ENCODE measurements at places on chromosomes 4 and X.
A peak's percentile ranks its signal among the peaks of the same experiment; 100 is the strongest.

DNA sequence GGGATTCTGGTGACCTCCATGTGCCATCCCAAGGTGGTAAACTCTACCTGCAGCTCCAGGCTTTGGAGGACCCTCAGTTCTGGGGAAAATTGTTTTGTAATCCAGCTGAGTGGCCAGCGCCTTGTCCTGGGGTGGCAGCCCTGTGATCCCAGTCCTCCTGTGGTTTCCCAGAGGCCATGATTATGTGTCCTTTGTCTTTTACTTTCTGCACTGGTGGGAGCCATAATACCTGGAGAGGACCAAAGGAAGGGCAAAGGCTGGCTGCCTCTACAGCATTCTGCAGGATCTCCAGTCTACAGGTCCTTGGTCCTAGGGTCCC lies 64.0 kb downstream of the NBDY start:
- DNase-seq = no peak

DNA sequence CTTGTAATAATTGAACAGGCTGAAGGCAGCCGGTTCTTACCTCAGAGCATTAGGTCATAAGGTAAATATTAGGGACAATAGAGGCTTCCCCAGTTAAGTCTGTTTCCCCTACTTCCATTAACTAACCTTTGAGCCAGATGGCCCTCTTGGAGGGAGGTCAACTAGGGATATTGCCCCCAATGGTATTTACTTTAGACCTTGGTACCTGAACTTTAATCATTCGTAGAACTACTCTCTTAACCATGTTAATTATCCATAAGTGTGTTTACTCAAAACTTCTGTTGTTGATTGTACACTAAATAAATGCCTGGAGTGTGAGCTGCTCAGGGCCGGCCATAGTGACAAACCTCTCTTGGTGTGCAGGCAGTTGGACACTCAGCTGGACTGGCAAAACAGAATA lies 1843.5 kb upstream of the AGA start:
- DNase-seq = no peak

- no peak for DNase-seq
Measured at GRCh38 chr4:120227554-120227953, 160.9 kb upstream of the MAD2L1 start.

GRCh38 chr4:1938027-1938426 lies 66.8 kb downstream of the NSD2 start:
- no peak for DNase-seq

DNA sequence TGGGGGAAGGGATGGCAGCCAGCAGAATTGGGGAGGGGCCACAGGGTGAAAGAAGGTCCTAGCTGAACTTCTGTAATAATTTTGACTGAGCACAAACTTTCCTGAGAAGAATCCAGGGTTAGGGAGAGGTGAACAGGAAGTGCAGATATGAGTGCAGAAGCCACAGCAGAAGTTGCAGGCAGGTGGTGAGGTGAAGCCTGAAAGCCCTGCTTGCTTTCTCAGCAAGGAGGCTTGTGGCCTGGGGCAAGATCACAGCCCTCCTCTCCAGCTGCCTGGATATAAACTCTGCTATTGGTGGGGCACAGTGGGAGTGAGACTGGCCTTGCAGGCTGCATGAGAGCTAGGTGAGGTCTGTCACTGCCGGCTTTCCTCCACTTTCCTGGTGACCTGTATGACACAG lies 44.1 kb upstream of the UPRT start:
- peak; percentile 9 for DNase-seq

- DNase-seq = no peak
Measured at GRCh38 chrX:79330022-79330421, 37.1 kb downstream of the ITM2A start.

DNA sequence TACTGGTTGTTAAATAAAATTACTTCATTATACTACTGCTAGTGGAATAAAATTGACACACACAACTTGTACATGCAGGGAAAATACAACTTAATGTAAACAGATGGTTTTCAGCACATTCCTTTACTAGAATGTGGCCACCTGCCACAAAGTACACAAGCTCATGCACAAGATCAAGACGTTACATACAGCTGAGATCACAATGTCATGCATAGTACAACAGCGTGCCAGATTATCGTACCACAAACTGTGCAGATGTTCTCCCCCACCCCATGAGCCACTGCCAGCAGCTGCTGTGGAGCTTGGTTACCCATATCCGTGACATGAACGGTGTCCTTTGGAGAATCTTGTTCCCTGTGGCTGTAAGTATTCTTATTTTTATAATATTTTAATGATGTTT lies 27.7 kb downstream of the FBXO8 start:
- no peak for DNase-seq

GRCh38 chrX:31038575-31039326 lies 33.1 kb downstream of the FTHL17 start:
- peak; percentile 67 for DNase-seq

- DNase-seq = no peak
Measured at GRCh38 chr4:75567725-75568124, 11.9 kb downstream of the ODAPH start.

DNA sequence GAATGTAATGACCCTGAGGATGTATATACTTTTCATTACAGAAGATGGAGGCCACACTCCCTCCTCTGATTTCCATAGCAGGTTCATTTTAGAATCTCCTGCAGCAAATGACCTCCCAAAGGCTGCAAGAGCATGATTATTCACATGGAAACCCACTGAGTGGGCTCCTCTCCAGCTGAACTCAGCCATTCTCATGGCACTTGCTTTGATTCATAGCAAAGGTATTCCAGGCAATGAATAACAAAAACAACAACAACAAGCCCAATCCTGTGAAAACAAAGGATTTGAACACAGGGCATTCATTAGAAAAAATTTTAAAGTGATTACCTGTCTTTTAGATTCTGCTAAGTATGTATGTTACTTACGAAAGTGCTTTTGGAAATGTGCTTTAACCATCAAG lies 894.0 kb upstream of the FRG1 start:
- no peak for DNase-seq

- peak; percentile 23 for DNase-seq
Measured at GRCh38 chrX:95318882-95319281, 1365.8 kb upstream of the DIAPH2 start.

GRCh38 chr4:84691800-84692199 lies 108.9 kb downstream of the CDS1 start:
- DNase-seq = no peak

GRCh38 chr4:117156806-117157205 lies 71.4 kb upstream of the TRAM1L1 start:
- no peak for DNase-seq

- DNase-seq = no peak
Measured at GRCh38 chr4:8442596-8443358, 2.2 kb downstream of the TRMT44 start.
